ENCODE measurements at places on chromosomes 6 and 20. TPM values are rescaled to one million over a fixed set of nuclear protein-coding genes. Genes with fewer than 3 reads are reported as not detected.

- no peak for DNase-seq
Measured at GRCh38 chr6:144335311-144335861, 50.3 kb downstream of the UTRN start.

ELOVL2 gene
- 52.7 TPM for total RNA-seq

GRCh38 chr6:144340541-144341371, 55.6 kb downstream of the UTRN start:
- no peak for DNase-seq

B3GAT2 gene
- 18.6 TPM for total RNA-seq

DNA sequence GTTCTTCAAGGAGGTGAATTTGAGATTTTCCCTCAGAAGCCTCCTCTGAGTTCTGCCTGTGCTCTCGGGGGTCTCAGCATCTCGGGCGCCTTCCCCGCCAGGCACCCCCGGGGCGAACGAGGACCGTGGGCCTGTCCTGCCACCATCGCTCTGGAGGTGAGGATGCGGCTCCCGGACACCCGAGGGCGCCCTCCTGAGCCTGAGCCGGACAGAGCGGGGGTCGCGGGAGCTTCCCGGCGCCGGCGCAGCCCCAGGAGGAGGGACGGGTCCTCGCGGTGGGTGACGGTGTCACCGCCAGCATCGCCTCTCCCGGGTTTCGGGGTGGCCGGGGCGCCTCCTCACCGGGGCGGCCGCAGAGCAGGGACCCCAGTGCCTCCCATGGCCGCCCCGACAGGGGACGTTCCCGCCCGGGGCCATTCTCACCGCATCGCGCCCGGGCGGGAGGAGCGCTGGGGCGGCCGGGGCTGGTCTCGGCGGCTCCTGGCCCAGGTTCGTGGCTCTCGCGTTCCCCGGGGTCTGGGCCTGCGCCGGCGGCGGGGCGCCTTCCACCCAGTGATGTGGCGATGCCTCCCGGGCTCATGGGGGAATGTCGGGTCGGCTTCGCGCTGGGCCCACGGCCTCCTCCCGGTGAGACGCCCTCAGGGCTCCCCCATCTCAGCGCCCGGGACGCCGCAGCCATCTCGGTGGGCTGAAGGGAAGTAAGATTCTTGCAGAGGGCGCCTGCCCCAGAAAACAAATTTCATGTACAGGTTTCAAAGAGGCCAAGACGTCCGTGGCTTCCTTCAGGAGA, 210.5 kb downstream of the ERMARD start:
- no peak for DNase-seq

TUBB gene
- 1,190 TPM for total RNA-seq

- no peak for DNase-seq
Measured at GRCh38 chr20:4959592-4959991, 41.7 kb downstream of the SLC23A2 start.

GRCh38 chr6:78611102-78611620, 256.2 kb upstream of the IRAK1BP1 start:
- DNase-seq = no peak

SRSF6 gene
- 33.7 TPM for total RNA-seq

TRIM38 gene
- total RNA-seq = 0.47 TPM

SH3BGRL2 gene
- total RNA-seq = 21.2 TPM

- no peak for DNase-seq
Measured at GRCh38 chr6:34146021-34146782, at the start of gene GRM4. Gene GRM4, minus strand, starts transcription at chr6:34146087. Its CDS starts 12,591 bp downstream, at chr6:34133496.

GRCh38 chr6:160742090-160742489, 40.0 kb downstream of the PLG start:
- no peak for DNase-seq

TBXT gene
- total RNA-seq = not detected

DNA sequence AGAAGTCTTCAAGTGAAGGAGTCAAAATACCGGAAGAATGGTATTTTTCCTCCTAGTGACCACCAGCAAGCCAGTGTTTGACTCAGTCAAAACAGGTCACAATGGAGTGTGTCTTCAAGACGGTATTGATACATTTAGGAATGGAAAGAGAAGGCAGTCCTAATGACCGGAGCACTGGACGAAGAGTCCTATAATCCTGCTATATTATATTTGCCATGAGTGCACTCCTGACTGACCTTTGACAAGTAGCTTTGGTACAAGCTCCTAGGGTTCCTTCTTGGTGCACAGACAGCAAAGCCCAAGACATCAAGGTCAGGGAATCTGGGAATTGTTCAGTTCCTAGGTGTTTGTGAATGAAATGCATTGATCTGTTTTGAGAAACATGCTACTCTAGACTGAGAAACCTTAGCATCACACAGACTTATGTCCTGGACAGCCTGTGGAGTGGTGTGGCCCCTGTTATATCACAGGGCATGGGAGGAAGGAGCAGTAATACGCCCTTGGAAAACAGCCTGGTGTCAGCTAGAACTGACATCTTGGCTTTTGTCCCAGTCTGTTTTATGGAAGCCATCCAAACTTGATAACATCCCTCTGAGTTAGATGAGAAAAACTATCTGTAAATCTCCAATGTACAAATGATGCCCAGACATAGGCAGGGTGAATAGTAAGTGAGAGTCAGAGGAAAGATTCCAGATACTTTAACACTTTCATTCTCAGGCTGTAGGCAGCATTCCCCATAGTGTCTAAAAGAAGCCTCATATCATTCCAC, 18.5 kb downstream of the NOX3 start:
- no peak for DNase-seq

DNA sequence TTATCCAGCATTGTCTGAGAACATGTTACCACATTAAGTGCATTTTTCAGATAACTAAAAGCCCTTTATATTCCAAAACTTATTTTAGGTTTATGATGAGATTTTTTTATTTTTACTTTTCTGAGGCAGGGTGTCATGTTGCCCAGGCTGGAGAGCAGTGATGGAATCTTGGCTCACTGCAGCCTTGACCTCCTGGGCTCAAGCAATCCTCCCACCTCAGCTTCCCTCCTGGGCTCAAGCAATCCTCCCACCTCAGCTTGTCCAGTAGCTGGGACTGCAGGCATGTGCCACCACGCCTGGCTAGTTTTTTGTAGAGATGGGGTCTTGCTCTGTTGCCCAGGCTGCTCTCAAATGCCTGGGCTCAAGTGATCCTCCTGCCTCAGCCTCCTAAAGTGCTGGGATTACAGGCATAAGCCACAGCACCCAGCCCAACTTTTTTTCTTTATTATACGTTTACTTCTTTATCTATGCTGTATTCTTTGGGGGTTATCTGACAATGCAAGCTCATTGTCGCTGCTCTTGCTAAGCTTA, 6.2 kb downstream of the DYNLT1 start:
- DNase-seq = no peak

MROH8 gene
- total RNA-seq = 3.0 TPM

DNA sequence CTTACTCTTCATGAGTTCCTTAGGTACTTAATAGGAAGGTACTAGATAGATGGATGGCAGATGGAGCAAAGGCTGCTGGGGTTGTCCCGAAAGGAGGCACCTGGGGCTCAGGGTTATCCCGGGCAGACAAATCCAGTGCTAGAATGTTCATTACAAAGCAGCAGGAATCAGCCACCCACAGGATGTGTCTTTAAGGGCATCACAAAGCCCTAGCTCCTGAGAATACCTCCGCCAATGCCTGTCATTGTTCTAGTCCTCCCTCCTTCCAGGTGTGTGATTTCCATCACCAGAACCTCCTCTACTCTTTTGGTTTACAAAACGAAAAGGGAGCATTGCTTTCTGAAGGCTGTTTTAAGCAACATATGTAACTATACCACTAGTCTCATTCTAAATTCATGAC, 138.1 kb downstream of the KIF6 start:
- no peak for DNase-seq

DNA sequence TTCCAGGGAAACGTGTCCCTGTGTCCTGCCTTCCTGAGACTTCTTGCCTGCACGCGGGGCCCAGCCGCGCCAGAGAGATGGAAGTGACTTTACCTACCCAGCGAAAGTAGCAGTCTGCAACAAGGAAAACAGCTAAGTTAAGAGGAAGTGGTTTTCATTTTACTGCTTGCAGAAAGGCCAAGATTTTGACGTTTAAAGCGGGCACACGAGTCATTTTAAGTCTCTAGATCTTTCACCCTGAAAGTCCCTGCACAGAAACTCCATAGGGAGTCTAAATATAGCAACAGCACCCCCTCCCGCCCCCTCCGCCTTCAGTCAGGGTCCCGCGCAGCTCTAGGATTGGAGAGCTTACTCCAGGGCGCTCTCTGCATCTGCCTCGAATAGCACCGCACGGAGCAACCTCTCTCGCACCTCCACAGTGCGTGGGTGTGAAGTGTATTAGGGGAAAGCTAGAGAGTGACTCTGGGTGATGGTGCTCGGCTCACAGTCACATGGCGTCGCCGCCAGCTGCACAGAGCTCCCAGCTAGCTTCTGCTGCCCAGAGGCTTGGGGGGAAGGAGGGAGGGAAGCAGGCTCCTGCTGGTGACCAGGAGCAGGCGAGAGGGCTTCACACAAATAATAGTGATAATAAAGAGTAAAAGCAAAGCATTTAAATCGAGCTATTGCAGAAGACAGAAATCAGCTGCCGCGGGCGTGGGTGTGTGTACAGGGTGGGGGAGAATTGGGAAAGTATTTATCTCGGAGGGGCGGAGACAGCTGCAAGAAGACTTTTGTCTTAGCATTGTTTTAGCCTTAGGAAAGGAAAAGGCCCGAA, 1.8 kb upstream of the KCNQ5 start:
- DNase-seq = peak; percentile 77

IL17F gene
- total RNA-seq = not detected

GRCh38 chr6:74357321-74357720, 661.3 kb downstream of the CD109 start:
- DNase-seq = no peak

GJA1 gene
- total RNA-seq = 87.7 TPM

GRCh38 chr6:105880030-105880492, 206.1 kb upstream of the PRDM1 start:
- DNase-seq = no peak

DNA sequence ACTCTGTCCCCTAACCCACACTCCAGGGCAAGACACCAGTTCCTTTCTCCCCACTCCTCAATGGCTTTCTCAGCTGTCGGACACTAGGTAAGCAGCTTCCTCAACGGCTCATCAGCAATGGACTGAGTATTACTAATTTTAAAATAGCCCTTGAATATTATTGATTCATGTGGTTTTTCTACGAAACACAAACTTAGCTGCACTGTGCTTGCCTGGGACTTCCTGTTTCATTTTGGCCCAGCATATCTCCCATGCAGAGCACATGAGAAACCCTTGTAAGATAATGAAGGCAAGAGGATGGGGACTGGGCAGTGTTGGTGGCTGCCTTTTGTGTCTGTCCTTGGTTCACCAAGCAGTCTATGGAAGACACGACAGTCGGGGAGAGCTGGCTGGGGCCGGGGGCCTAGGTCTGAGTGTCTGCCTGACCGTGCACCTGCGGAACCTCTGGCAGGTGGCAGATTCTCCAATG, 48.9 kb downstream of the RNASET2 start:
- no peak for DNase-seq

- DNase-seq = no peak
Measured at GRCh38 chr6:8743170-8743745, 307.9 kb upstream of the SLC35B3 start.

DNA sequence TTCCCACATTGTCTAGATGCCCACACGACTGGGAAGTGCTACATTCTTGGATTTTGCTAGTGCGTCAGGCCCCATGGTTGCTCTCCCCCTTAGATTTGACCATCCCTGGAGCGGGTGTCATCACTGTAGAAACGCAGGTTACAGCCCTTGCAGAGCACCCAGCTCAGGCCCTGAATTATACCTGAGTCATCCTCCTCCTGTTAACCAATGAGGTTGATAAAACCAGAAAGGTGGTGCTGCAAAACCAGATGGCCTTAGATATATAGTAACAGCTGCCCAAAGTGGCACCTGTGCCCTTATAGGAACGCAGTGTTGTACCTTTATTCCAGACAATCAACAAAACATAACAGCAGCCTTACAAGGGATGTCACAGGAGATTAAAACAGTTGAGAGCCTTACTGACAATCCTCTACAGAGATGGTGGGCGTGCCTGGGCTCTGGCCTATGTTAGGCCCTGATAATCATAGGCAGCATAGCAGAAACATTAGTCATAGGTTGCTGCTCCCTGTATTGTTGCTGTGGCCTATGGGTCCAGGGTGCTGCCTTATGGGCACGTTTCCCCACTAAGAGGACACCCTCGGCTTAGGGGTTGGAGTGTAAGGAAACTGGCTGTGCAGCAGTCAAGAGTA, 33.6 kb upstream of the HSF2 start:
- no peak for DNase-seq

TXLNB gene
- total RNA-seq = 0.62 TPM

GSTA2 gene
- not detected for total RNA-seq

ATP6V1G2 gene
- total RNA-seq = 54.0 TPM

MYLIP gene
- 66.6 TPM for total RNA-seq

GRCh38 chr20:45090481-45090880, 10.4 kb downstream of the KCNS1 start:
- no peak for DNase-seq

MBOAT1 gene
- 3.1 TPM for total RNA-seq

- no peak for DNase-seq
Measured at GRCh38 chr6:69232008-69232407, 564.8 kb downstream of the LMBRD1 start.

DNA sequence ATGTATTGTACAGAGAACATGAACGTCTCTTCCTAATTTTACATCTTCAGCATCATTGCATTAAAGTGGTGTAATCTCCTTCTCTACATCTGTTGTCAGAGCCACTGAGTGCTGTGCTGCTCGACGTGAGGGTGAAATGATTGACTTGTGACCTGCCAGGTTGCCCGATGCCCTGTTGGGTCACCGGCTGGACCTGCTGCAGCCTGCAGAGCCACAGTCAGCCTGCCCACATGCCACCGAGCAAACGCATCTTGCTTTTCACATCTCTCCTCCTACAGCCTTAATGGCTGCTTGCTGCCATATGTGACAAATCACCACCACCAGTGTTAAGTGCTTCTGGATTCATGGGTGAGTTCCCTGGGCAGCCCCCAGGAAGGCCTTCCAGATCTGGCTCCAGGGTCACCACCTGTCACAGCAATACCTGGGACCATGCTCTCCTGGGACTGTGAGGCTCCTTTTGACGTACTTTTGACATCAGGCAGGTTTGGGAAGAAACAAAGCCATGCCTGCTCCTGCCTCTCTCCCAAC, 80.3 kb downstream of the ASXL1 start:
- DNase-seq = no peak

DNA sequence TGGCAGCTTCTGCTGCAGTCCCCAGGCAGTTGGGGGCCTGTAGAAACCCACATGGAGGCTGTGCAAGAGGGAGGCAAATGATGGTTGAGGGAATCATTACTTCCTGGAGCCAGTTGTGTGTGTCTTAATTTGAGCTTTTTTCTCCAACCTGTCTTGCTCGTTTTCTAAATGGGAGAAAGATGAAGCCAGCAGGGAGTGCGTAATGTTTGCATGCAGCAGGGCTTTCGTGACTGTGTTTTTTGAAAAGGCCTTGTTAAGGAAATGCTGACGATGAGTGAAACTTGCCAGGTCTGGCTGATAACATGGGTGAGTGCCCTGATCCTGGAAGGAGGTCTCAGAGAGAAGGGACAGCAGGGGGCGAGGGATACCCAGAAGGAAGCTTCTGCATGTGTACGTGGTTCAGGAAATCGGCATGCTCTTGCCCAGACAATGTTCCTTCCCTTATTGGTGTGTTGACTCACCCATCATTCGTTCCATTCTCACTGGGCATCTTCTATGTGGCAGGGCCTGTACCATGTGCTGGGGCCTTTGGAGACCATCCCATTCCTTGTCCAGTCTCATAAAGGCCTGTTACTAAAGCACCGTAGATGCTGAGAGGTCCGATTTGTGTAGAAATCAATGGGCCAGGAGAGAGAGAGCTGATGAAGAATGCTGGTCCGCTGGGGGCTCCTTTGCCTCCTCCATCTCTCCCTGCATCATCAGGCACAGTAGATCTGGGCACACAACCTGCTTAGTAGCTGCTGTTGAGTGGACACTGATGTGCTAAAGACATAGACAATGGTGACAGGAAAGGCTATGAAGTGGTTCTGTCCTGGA, 27.4 kb downstream of the GLP1R start:
- DNase-seq = no peak

EYA4 gene
- total RNA-seq = 0.47 TPM

EPPIN gene
- total RNA-seq = not detected

All from occipital lobe (tissue), 3 donors.